NCI-H510A (cell line): ENCODE measurements at places on chromosomes 11 and 22.

DNA sequence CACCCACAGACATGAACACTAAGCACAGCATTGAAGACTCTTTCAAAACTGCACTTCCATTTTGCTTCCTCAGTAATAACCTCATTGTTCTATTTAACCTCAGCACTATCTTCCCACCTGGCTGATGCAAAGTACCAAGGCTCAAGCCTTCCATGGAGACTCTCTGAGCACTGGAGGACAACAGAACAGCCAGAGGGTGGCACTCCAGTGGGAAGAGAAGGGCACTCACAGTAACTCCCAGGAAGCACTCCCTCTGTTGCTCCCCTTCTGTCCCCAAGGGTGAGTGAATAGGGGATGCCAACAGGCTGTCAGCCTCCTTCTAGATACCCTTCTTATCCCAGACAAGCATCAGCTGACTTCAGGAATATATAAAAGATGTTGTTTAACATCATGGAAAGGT, 3.5 kb downstream of the ME3 start:
- DNase-seq: no peak

DNA sequence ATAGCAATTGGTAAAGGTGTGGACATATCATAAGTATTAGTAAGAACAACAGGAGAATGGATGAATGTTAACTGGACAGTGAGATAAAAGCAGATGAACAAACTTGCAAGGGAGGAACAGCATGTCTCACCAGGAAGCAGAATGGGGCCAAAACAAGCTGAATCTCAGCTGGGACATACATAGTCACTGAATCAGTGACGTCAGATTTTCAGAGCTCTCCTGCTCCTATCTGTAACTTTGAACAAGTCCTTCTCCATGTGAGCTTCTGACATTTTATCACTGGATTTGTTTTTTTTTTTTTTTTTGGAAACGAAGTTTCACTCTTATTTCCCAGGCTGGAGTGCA, 118.7 kb downstream of the BBOX1 start:
- no peak for DNase-seq

- DNase-seq: no peak
Measured at GRCh38 chr11:63489879-63490278, 1.1 kb downstream of the PLAAT5 start.

GRCh38 chr22:18905540-18906409, at the start of gene DGCR6:
TSS of gene DGCR6 (plus strand) at chr22:18906320. CDS start at chr22:18906375, 55 bp downstream.
- no peak for DNase-seq

- no peak for DNase-seq
Measured at GRCh38 chr11:120025606-120026335, 112.1 kb downstream of the TRIM29 start.

DNA sequence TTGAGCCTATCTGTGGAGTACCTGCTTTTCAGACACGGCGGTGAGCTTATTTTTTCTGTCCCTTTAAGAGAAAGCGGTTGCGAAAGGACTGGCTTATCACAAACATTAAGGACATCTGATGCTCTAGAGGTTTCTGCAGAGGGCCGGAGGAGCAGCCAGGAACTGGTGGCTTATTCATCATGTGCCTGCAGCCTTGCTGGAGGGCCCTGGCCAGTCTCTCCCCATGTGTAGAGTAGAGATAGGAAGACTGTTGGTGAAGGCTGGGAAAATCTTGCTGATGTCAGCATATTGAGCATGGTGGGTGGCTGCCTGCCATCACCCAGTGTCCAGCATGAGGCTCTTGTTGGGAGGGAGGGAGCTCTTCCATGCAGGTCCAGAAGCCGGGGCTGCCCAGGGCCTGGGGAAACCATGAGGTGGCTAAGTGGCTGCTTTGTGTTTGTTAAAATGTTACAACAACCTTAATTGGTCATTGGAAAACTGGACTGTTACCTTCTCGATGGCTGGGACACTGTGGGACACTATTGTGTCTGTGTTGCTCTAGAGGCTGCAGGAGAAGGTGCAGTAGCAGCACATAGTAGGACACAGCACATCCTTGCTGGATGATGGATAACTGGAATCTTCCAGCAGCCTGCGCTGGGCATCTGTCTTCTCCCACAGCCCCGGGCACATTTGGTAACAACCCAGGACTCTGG, 54.3 kb downstream of the TSPAN18 start:
- DNase-seq: no peak

- DNase-seq: no peak
Measured at GRCh38 chr11:7576726-7577290, 63.0 kb downstream of the PPFIBP2 start.

GRCh38 chr11:110763249-110764011, 51.2 kb upstream of the ARHGAP20 start:
- DNase-seq: no peak
